ENCODE measurements at places on chromosomes 7 and 10.

DNA sequence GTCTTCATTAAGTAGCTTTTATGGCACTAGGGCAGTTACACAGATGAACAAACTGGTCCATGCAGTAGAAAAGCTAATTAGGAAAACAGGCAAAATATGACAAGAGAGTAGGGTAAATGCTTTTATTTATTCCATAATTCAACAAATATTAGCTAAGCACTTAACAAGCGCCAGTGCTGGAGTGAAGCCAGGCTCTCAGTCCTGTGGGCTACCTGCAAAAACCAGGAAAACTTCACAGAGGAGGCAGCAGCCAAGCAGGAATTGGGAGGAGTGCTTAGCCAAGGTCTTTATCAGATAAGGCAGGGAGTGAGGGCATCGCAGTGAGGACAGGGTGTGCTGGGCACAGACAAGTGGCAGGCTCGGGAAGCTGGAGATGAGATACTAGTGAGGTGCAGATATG, 4.9 kb upstream of the KAT6B start:
- no peak for DNase-seq

DNA sequence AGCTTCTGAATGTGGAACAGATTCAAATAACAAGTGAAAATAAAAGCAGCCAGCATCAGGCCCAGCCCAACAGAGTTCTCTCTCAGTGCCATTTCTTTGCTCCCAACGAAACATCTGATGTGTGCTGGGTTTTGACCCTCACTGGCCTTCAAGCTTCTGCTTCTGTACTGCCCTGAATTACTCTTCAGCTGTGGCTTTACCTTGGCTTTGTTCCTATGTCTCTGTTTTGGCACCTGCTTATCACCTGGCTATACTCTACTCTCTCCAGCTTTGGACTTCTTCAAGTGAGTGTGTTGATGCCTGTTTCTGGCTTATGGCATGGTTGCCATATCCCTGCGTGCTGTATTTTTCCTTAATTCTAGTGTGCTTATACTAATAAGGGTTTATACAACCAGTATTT, 768.3 kb downstream of the SORCS1 start:
- no peak for DNase-seq

DNA sequence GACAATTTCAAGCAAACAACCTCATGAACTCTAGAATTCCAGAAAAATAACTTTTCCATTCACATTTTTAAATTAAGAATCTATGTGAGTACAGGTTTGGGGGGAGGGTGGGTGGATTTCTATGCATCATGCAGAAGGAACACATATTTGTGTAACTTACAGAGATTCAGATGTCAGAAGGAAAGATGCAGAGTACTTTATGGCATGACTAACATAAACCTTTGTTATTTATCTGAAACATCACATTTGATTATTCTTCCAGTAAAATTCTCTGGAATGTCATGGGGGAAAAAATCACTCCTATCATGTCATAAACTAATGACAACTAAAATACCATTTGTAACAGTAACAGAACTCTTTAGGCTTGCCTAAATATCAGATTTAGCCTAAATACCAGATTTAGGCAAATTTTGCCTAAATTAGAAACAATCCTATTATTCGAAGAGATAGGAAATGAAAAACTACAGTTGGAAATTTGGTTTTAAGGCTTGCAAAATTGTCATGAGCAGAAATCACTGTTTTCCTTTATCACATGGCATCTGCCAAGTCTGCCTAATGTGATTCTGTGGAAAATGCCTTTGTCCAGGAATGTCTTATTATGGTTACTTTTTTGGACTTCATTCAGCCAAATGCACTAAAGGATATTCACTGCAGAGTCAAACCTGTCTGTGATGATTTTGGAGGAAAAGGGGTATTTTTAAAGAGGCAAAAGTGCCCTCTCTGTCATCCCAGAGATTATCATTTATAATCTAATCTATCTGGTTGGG, 527.7 kb upstream of the CELF2 start:
- DNase-seq: no peak

DNA sequence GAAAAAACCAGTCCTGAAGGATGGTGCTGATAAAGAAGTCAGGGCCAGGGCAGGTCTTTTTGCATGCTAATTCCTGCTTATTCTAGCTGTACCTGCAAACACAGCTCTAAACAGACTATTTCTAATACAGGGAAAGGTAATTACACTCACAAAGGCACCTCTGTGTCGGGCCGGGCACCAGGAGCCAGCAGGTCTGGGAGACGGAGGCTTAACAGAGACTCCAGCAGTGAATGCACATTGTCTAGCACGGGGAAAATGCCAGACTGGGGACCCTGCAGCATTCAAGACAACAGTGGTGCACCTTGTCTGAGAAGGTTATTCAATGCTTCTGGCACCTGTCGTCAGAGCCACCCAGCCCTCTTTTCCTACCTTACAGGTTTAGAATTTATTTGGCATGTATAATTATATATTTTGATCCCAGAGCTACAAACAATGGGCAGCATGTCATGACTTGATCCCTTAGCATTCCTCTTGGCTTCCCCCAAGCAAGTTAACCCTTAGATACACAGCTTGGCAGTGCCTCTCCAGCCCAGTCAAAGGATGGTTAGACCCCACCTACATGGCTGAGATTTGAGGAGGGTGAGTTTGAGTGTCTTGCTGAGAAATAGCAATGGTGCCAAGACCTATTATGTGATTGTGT, 185.2 kb downstream of the SLC25A13 start:
- DNase-seq: no peak

GRCh38 chr7:48249166-48249565, 77.9 kb downstream of the ABCA13 start:
- no peak for DNase-seq

- no peak for DNase-seq
These were observed 441.3 kb downstream of the PLXNA4 start for GRCh38 chr7:132134814-132135445.

GRCh38 chr7:46945328-46945727, 636.6 kb downstream of the TNS3 start:
- DNase-seq: no peak

GRCh38 chr7:68922850-68923249, 675.4 kb upstream of the AUTS2 start:
- no peak for DNase-seq

GRCh38 chr10:22900841-22901601, 26.8 kb upstream of the ARMC3 start:
- DNase-seq: no peak

- DNase-seq: no peak
These were observed 1.9 kb downstream of the HTR5A start for GRCh38 chr7:155071916-155072571.

DNA sequence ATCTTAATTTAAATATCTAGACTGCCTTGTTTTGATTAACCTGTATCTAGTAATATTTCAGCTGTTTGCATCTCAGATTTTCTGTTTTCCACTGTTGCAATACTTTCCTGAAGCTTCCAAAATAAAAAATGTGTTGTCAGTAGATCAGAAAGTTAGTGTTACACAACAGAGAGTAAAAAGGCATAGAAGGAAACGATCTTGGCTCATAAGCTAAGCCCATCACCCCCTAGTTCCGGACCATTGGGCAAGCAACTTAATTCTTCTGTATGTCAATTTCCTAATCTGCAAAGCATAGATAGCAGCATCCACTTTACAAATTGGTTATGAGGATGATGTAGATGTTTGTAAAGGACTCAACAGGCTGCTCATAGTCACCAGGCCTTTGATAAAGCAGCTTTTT, 4.4 kb downstream of the PON3 start:
- no peak for DNase-seq

DNA sequence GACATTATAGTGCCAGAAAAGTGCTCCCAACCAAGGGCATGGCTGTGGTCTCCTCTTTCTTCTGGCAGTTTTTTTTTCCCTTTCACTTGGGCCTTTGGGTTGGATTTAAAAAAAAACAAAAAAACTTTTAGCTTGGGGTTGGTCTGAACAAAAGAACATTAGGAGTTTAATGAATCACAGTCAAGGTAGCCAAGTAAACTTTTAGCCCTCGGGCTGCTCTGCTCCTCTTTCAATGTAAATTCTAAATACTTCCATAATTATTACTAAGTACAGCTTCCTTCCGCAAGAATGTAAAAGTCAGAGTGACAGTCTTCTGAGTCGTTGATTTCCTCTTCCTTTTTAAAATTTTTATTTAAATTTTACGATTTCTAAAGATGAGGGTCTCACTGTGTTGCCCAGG, 79.2 kb downstream of the NRF1 start:
- DNase-seq: no peak

DNA sequence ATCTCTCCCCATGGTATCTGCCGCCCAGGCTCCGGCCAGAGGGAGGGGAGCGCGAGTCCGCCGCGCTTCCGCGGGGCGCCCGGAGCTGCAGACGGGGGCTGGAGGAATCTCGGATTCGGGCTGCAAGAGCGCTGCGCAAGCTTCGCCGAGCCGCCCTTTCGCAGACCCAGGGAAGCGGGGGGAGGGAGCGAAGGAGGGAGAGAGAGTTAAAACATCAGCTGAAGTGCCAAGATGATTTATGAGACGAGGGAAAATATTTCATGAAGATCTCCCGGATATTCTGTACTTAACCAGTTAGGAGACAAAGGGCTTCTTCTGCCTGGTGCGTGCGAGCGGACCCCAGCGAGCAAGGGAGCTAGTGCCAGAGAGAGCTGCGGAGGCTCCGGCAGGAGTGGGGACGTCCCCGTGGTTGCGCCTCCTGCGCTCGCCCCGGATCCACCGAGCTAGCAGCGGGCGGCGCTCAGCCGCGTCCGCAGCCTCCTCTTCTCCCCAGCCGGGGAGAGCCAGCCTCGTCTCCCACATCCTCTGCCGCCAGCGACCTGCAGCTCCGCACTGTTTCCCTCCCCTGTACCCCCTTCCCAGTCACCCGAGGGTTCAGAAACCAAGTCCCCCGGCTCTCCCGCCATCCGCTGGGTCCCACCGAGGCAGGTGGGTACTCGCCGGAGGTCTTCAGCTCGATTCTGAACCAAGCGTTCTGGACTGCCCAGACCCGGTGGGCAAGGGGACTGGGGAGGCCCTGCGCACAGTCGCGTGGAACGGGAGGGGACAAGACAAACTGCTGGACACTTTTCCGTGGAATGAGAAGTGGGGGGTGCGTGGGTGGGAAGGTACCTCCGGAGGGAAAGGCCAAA, 1.0 kb upstream of the PAX2 start:
- DNase-seq: no peak

DNA sequence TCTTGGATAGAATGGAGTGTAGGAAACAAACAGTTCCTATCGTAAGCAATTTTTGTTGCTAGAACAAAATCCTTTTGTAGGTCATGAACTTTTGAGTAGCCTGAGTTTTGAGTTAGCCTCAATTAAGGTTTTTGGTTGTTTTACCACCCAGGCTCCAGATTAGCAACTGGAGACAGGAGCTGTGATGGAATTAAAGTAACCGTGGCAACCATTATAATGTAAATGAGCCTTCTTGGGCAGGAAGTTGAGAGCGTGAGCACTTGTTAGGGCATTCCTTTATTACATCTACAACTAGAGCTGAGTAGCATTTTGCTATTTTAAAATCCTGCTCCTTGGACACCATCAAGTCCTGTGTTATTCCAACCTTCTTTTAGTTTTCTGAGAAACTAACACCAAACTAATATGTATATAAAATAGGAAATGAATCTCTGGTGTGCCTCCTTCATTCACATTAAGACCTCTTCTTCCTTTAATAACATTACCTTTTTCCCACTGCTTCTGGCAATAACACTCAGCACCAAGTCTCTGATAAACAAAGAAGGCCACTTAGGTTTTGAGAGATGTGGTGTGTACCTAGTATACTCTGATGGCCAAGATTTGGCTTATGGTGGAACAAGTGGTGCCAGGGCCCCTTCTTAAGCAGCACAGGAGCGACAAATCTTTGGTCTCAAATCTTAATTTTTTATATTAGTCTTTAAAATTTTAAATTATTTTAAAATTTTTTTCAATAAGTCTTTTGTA, 34.0 kb downstream of the AHCYL2 start:
- DNase-seq: no peak

- DNase-seq: no peak
These were observed 31.7 kb upstream of the INSIG1 start for GRCh38 chr7:155265961-155266360.

DNA sequence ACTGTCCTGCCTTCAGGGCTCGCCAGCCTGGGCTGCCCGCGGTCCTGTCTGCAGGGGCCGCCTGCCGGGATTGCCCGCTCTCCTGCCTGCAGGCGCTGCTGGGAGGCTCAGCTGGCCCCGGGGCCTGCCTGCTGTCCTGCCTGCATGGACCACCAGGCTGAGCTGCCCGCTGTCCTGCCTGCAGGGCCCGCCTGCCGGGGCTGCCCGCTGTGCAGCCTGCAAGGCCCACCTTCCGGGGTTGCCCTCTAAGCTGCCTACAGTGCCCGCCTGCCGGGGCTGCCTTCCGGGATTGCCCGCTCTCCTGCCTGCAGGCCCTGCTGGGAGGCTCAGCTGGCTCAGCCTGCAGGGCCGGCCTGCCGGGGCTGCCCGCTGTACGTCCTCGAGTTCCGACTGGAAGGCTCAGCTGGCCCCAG, 164.4 kb downstream of the GLRX3 start:
- DNase-seq: no peak

DNA sequence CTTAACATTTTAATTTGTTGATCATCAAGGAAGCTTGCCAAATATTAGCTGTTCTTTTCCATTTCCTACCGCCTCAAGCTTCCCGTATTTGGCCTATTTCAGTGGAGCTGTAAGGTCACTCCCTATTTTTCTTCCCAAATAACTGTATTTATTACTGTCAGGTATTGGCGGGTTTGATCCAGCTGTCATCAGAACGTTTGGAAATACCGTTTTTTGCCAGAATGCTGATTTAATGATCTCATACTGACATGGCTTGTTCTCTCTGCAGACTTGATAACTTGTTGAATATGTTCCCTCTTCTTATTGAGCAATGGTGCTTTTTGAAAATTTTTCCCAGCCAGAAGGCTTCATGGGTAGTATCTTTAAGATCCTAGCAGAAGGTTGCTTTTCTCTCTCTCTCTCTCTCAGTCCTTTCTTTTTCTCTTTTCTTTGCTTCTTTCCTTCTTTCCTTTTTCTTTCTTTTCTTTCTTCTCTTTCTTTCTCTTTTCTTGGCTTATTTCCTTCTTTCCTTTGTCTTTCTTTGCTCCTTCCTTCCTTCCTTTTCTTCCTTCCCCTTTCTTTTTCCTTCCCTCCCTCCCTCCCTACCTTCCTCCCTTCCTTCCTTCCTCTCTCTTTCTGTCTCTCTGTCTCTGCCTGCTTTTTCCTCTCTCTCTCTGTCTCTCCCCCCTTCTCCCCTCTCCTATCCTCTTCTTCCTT, 42.1 kb downstream of the CUX1 start:
- DNase-seq: no peak

DNA sequence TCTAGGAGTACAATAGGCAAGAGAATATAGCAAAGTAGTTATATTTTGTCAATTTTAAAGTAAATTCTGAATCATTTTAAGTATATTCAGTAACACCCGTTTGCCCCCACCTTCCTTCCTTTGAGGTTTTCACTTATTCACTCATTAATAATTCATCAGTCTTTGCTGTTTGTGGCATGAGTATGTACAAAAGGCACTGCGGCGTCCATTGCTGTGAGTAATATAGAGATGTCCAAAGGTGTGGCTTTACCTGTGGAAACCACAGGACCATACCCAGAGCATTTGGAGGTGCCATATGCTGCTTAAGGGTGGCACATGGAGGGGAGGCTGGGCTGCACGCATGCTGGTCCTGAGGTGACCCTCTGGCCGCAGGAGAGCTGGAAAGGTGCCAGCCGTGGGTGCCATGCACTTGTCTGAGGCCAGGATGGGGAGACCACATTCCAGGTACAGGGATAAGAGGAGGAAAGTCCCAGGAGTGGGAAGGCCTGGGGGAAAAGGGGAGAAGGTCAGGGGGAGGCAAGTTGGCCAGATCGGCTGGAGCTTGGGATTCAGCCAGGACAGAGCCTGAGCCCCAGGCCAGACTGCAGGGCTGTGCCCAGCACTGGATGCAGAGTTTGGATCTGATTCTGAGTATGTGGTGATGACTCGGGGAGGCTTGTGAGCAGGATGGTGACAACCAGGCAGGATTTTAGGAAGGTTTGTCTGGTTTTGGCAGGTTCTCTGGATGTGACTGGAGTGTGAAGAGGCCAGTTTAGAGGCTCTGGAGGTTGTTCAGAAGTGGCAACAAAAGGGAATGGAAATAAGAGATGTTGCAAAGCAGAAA, 223.4 kb downstream of the MGMT start:
- DNase-seq: no peak

All from natural killer cell treated with Interleukin-12 subunit alpha and Interleukin-12 subunit beta and Interleukin-15 and Interleukin-18, amount 100 ng/mL, for 72 hours (primary cell).